Activated naive CD8-positive, alpha-beta T cell treated with anti-CD3 and anti-CD28 coated beads for 36 hours (primary cell): ENCODE measurements at places on chromosomes 4 and X.

- no peak for DNase-seq
Measured at GRCh38 chrX:48511560-48511959, 2.8 kb downstream of the PORCN start.

GRCh38 chr4:113884655-113885054 is 94.8 kb downstream of the ARSJ start:
- DNase-seq: no peak

GRCh38 chrX:24169211-24169610 is 19.7 kb downstream of the ZFX start:
- no peak for DNase-seq

DNA sequence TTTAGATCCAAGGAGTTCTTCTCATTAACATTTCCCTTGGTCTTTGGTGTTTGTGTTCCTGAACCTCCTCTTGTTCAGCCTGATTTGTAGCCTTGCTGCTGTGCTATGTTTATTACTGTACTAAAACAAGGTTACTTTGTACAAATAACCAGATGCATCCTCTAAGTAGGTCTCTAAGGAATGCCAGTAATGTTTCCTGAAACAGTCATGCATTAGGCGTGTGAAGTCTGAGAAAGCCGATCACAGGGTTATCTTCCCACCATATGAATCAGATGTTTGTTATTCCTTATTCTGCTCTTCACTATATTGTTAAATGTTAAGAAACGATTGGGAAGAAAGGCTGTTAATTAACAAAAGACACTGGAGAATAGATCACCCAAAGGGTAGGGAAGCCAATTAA is 66.9 kb downstream of the GALNTL6 start:
- no peak for DNase-seq

DNA sequence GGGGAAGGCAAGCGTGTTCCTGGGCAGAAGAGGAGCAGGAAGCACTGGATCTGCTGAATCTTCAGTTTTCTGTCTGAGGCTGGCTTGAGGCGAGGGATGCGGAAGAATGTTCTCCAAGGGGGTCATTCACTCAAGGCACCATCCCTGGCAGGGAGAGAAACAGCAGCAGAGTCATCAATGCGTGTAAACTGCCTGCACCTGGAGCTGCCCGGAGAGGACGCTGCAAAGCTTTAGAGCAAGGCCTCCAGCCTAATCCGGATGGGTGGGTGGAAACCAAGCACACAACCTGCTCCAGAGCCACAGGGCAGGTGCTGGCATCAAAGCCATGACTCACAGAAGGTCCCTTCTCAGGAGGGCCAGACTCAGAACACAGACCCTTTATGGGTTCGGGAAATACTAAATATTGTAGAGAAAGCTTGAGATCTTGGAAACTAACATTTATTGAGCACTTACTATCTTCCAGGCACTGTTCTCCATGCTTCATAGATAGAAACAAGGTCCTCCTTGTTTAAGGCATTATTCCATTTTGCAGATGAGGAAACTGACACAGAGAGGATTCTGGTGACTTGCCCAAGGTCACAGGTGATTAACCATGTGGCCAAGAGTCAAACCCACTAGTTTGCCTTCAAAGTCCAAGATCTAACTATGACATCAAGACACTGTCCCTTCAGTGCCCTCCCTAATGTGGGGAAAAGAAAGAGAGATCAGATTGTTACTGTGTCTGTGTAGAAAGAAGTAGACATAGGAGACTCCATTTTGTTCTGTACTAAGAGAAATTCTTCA is 7.7 kb downstream of the PROM1 start:
- no peak for DNase-seq

- DNase-seq: no peak
Measured at GRCh38 chr4:136183513-136183912, 1348.8 kb downstream of the PCDH18 start.

GRCh38 chrX:134718105-134718965 is 60.1 kb upstream of the PLAC1 start:
- no peak for DNase-seq

GRCh38 chrX:103878466-103879122 is 46.5 kb upstream of the RAB9B start:
- no peak for DNase-seq

- no peak for DNase-seq
Measured at GRCh38 chr4:13601048-13601447, 26.5 kb downstream of the BOD1L1 start.

- peak; percentile 1 for DNase-seq
Measured at GRCh38 chrX:151974336-151975227, at the start of gene GABRE. TSS of gene GABRE (minus strand) at chrX:151974676. CDS start at chrX:151974625, 51 bp downstream.

DNA sequence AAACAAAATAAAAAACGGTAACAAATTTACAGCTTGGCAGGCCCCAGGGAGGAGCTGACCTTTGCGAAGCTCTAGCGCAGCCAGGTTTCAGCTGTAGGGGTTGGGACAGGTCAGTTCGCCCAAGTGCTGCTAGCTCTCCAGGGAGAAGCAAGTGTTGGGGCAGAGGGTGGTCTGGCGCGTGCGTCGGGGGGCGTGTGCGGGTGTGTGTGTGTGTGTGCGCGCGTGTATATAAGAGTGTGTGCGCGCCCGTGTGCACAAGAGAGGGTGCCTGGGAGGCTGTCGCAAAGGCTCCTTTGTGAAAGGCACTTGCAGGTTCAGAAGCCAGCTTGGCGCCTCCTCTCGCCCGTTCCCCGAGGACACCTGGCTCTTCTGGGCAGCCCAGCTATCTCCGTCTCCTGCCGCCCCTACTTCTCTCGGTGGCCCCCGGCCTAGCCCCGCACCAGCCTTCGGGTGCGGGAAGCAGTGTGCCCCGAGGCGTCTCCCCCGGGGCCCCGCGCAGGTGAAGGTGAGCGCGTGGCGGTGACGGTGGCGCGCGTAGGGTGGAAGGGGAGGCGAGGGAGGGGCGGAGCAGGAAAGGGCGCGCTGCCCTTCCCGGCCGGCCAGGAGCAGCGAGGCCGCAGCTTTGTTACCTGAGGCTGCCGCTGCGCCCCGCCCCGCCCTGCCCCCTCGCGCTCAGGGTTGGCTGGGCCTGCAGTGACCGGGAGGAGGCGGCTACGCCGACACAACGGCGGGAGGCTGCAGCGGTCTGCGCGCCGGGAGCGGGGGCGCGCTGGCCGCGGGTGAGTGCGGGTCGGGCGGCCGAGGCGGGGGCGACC is at the start of gene FHDC1:
Gene FHDC1, plus strand, starts transcription at position 693 of the 815 bp plus-strand sequence. CDS start 6,735 bp downstream, outside the sequence.
- peak; percentile 8 for DNase-seq

- no peak for DNase-seq
Measured at GRCh38 chr4:151429957-151430570, 21.1 kb downstream of the FHIP1A start.

GRCh38 chrX:78517124-78517523 is 142.0 kb downstream of the RTL3 start:
- peak; percentile 43 for DNase-seq

DNA sequence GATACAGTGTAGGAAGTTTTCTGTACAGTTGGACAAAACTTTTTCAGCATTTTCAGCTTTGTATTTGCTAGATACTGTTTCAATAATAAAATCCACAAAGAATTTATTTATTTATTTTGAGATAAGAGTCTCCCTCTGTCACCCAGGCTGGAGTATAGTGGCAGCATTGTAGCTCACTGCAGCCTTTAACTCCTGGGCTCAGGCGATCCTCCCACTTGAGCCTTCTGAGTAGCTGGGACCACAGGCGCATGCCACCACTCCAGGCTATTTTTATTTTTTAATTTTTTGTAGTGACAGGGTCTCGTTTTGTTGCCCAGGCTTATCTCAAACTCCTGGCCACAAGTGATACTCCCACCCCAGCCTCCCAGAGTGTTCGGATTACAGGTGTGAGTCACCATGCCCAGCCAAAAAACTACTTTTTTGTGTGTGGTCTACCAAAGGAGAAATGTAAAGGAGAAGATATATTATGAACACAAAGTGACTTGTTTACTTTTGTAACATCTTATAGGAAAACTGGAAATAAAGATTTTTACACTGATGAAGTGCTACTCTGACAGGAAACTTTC is 13.0 kb upstream of the SOWAHD start:
- DNase-seq: no peak

- no peak for DNase-seq
Measured at GRCh38 chrX:9609987-9610386, 145.1 kb downstream of the TBL1X start.

GRCh38 chrX:80602036-80602860 is 182.0 kb downstream of the TENT5D start:
- no peak for DNase-seq

GRCh38 chr4:86233090-86233489 is 126.8 kb downstream of the MAPK10 start:
- no peak for DNase-seq

DNA sequence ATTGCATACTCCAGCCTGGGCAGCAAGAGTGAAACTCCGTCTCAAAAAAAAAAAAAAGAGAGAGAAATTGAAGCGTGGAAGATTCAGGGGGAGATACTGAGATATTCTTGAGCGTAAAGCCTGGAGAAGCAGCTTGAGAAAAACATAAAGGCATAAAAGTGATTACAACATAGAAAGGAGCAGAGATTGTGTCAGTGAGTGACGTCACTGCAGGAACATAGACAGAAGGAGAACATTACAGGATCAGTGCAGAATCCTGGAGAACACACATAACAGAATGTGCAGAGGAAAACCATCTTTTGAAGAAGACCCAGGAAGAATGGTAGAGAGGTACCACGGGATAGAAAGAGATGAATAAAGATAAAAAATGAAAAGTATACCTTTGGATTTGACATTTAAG is 147.0 kb downstream of the APBB2 start:
- DNase-seq: no peak

DNA sequence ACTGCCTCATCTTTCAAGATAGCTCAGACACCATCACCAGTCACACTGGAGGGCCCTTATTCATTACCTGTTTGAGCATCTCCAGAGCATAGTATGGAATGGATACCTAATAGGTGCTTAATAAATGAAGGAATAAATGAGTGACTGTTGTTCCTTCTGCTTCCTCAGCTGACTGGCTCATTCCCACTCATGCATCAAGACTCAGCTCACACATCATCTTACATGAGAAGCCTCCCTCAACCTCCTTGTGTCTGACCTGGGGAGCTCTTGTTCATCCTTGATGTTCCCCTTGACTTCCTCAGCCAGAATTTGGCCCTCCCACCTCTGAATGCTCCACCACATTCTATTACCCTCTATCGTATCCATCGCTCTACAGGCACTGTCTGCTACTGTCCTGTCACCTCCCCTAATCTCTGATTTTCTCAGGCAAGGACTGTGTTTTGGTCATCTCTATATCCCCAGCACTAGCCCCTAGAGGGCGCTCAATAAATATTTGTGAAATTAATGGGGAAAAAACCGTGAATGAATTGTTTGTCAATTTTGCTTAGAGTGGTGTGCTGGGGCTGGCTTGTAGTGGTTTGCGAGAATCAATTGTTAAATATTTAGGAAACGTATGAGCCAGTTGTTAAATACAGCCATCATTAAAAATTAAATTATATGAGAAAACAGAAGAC is 88.3 kb downstream of the NHSL2 start:
- no peak for DNase-seq

DNA sequence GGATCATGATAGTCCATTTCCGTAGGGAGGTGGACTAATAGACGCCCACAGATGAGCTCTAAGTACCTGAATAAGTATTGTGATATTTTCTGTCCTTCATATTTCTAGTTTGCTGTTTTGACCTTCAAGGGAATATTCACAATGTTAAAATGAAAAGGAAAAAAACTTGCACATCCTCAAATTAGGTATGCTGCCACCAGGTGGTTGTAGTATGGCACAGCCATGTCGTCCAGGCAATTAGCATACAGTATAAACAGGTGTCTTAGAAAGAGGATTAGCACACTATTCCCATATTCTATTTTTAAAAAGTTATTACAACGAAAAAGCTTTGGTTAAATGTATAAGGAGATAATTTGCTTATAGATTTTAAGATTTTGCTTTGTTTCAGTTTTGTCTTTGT is 802.0 kb downstream of the RPA4 start:
- no peak for DNase-seq

DNA sequence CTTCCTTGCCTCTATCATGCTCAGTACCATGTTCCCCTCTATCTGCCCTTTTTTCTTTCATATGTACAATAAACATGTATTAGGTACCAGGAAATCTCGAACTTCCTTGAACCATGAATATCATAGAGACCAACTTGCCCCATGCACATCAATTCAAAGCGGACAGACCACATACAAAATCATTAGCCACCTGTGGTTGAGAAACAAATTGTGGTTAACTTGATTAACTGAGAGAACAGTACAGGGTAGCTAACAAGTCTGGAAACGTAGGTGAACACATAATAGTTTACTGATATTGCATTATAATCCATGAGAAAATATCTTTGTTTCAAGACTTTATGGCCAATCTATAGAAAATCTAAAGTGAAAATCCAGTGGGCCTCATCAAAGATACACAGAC is 8.2 kb downstream of the CASP3 start:
- DNase-seq: no peak

DNA sequence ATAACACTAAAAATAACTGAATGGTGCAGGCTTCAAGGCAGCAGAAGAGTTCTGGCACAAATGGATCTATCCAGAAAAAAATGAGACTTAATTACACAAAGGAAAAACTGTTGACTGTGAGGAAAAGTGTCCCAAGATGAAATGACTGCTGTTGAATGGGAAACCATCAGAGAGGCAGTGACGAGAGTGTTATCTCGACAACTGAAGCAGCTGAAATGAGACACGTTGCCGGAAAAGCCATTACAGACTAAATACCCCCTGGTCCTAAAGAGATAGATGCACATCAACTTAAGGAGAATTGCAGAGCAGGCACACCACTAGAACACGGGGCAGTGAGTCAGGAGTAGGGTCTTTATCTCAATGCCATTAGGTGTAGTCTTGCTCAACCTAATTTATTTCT is 277.8 kb downstream of the DMD start:
- no peak for DNase-seq

- no peak for DNase-seq
Measured at GRCh38 chr4:179097741-179098140, 1655.5 kb upstream of the AGA start.

DNA sequence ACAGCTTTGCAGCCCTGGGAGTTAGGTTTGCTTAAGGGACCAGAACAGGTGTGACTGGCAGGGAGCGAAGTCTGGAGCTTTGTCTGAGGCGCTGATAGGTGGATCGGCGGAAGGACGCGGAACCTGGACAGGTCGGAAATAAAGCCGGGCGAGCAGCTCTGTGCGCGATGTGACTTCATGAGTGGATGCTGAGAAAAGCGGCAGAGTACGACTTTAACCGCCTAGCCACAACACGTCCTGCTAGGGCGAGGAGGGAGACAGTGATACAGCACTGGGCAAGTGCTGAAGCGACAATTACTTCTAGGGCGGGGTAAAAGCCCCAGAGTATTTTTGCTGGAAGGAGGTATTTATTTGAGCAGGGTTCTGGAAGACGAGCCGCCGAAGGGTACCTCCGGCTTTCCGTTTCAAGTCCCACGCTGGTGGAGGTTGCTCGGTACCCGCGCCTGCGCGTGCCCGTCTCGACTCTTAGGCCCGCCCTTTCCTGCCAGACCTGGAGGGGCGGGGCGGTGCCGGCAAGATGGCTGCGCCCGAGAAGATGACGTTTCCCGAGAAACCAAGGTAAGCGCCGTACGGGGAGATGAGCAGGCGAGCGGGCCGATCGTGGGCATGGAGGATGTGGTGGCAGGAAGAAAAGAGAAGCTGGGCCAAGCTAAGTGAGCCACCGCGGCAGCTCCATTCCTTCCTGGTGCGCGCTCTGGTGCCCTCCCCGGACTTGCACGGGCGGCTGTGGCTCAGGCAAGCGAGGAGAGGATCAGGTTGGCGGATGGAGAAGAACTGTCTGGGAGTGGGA is at the start of gene ZRSR2:
Gene ZRSR2, plus strand, starts transcription at position 506 of the 790 bp plus-strand sequence. Its CDS starts 12 bp downstream, at position 518.
- peak; percentile 87 for DNase-seq

GRCh38 chr4:154658680-154659405 is 46.4 kb upstream of the FGG start:
- no peak for DNase-seq
